Small intestine (tissue), 16 donors: ENCODE measurements at places on chromosomes 1 and 21. TPM values are rescaled to one million over a fixed set of nuclear protein-coding genes. Genes with fewer than 3 reads are reported as not detected.

DNA sequence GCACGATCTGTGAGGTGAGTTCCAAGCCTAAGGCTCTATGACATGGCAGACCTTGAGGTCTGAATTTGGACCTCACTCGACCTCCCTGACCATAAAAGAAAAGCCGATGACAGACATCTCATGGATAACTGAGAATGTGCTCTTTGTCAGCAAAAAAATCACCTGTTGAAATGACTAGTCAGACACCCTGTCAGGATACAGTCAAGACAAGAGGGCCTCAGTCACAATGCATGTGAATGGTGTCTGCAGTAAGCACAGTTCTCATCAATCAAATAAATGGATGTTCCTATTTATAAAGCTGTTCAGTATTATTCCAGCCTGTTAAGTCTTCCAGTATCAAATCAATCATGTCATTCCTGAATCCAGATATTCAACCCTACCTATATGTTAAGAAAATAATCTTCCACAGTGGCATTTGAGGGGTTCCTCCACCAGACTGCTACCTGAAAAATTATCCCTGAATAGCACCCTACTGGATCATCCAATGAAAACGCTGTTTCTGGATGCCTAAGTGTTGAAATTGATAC is 28.6 kb upstream of the EXO1 start:
- no peak overlapping the region for H3K4me3 ChIP-seq
- H3K27ac ChIP-seq, result no peak overlapping the region
- no peak for DNase-seq
- H3K27me3 ChIP-seq, result no peaks in the 10 kb centered on the region
- H3K36me3 ChIP-seq, result no peaks in the 10 kb centered on the region

GRCh38 chr1:35597870-35598269 is 24.8 kb downstream of the TFAP2E start:
- H3K27me3 ChIP-seq, result no peaks in the 10 kb centered on the region
- H3K27ac ChIP-seq, result no peak overlapping the region
- no peak overlapping the region for H3K4me3 ChIP-seq
- peaks cover 6% of the 10 kb centered on the region for H3K36me3 ChIP-seq
- H3K4me1 ChIP-seq, result no peaks in the 10 kb centered on the region

GRCh38 chr1:167987174-167987573 is 50.3 kb upstream of the MPC2 start:
- no peak overlapping the region for H3K4me3 ChIP-seq
- H3K36me3 ChIP-seq, result peaks cover 3% of the 10 kb centered on the region
- DNase-seq, result no peak
- H3K4me1 ChIP-seq, result no peaks in the 10 kb centered on the region
- H3K27me3 ChIP-seq, result no peaks in the 10 kb centered on the region

DNA sequence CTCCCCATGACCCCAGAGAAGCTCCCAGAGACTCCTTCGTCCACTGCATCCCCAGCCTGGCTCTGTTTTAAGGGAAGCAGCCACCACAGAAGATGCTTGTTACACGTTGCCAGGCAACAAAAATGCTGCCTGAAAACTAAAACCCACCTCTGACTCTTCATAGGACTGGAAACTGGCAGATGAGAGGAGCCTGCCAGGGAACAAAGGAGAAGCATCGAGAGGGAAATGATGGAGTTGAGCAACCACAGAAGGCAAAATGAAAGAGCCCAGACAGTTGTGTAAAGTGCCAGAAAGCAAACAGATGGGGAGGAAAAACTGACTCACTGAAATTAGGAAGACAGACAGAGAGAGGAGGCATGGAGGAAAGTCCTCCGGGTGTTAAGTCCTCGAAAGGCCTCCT is 118.4 kb downstream of the KCNN3 start:
- no peak for DNase-seq
- H3K27ac ChIP-seq, result no peak overlapping the region
- H3K27me3 ChIP-seq, result no peaks in the 10 kb centered on the region

DNA sequence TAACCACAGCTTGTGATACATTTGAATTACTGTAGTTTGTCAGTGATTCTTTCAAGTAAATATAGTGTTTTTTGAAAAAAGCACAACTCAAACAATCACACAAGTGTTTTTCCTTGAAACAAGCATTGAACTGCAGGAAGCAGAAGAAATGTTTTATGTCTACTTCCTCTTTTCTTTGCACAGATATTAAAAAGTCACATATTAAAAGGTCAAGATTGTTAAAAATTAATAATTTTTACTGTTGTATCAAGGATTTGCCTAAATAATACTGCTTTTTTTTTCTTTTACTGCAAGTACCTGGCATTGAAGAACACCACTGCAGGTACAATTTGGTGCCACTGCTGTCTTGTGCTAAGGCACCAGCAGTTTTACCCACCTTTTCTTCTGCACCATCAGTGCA is 214.2 kb upstream of the C1orf105 start:
- H3K36me3 ChIP-seq, result no peaks in the 10 kb centered on the region
- no peaks in the 10 kb centered on the region for H3K4me1 ChIP-seq
- H3K4me3 ChIP-seq, result no peak overlapping the region
- H3K27me3 ChIP-seq, result no peaks in the 10 kb centered on the region
- DNase-seq, result no peak

DNA sequence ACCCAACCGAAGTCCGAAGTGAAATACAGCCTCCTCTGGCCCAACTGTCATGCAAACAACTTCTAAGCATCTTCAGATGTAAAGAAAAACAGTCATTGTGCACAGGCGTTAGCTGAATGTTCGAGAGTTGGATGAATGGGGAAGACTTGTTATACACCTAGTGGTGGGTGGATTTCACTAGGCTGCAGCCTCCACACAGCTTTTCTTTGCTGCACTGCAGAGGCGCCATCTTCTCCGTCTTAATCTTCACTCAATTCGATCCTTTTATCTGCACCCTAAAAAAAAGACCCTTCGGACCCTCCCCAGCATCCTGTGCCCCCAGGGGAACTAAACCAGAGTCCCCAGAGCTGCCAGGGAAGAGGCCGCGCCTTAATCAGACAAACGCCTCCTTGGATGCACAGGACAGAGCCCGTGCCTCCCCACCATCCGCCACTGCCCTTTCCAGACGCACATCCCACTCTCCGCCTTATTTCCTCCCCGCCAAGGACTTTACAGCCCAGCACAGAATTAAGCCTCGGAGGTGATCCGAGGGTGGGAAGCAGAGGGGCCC is 1.4 kb downstream of the APP start:
- DNase-seq, result peak; percentile 63
- H3K4me1 ChIP-seq, result peaks cover 10% of the 10 kb centered on the region
- peak overlapping the region; percentile 75 for H3K4me3 ChIP-seq
- peaks cover 3% of the 10 kb centered on the region for H3K27me3 ChIP-seq

GRCh38 chr1:64516803-64517568 is 47.1 kb downstream of the CACHD1 start:
- DNase-seq, result no peak
- no peak overlapping the region for H3K4me3 ChIP-seq
- no peak overlapping the region for H3K27ac ChIP-seq
- H3K4me1 ChIP-seq, result peaks cover 5% of the 10 kb centered on the region
- no peaks in the 10 kb centered on the region for H3K36me3 ChIP-seq
- H3K27me3 ChIP-seq, result no peaks in the 10 kb centered on the region

DNA sequence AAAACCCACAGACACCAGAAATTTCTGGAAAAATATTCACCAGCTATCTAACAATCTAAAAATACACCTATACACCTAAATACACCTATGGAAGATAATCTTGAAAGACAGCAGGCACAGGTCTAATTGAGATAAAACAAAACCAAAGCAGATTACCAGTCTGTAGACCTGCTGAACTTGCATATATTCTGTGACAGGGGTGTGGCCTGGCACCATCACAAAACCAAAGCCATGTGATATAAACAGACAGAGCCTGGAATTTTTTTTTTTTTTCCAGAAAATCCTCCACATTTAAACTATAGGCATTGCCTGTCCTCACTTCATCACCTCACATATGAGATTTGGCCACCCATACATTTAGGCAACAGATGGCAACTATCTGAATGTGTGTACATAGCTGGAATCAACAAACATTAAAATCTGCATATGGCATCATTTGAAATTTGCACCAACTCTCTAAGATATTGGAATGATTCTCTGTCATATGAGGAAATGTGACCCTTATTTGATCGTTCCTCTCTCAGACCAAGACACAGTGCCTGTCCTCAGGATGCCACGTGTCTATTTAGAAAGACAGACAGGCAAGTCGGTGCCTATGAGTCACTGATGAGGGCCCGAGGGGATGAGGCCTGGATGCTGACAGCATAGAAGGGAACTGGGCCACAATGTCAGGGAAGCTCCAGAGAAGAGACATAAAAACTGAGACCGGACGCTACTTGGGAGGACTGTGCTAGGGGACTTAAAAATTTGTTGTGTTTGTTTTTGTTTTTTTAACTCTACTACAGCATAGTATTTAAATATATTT is 32.6 kb downstream of the NMNAT2 start:
- no peaks in the 10 kb centered on the region for H3K27me3 ChIP-seq
- H3K27ac ChIP-seq, result no peak overlapping the region
- no peak for DNase-seq
- H3K4me1 ChIP-seq, result no peaks in the 10 kb centered on the region
- H3K4me3 ChIP-seq, result no peak overlapping the region
- H3K36me3 ChIP-seq, result no peaks in the 10 kb centered on the region

DNA sequence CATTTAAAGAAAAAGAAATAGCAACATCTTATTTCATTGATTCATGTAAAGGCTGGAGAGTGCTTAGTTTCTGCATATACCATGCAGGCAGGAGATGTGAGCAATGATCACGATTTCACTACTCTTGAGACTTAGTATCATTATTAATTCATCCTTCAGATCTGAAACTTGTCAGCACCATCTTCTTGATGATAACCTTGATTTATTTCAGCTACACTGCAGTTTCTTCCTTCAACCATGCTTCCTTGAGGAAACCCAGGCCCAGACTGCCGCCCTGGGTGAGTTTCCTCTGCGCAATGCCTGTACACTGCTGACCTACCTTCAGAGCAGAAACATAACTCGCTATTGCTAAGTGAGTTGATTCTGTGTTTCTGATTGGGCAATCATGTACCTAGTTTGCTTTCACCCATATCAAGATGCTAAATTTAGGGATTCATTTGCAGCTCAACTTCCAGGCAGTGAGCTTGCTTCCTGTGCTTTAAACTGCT is 13.5 kb upstream of the BCL10 start:
- no peaks in the 10 kb centered on the region for H3K4me1 ChIP-seq
- H3K36me3 ChIP-seq, result no peaks in the 10 kb centered on the region
- H3K27me3 ChIP-seq, result no peaks in the 10 kb centered on the region
- H3K4me3 ChIP-seq, result no peak overlapping the region
- H3K27ac ChIP-seq, result no peak overlapping the region

- no peak overlapping the region for H3K27ac ChIP-seq
- no peak overlapping the region for H3K4me3 ChIP-seq
- DNase-seq, result no peak
Measured at GRCh38 chr1:216113181-216113580, 310.1 kb downstream of the USH2A start.

DNA sequence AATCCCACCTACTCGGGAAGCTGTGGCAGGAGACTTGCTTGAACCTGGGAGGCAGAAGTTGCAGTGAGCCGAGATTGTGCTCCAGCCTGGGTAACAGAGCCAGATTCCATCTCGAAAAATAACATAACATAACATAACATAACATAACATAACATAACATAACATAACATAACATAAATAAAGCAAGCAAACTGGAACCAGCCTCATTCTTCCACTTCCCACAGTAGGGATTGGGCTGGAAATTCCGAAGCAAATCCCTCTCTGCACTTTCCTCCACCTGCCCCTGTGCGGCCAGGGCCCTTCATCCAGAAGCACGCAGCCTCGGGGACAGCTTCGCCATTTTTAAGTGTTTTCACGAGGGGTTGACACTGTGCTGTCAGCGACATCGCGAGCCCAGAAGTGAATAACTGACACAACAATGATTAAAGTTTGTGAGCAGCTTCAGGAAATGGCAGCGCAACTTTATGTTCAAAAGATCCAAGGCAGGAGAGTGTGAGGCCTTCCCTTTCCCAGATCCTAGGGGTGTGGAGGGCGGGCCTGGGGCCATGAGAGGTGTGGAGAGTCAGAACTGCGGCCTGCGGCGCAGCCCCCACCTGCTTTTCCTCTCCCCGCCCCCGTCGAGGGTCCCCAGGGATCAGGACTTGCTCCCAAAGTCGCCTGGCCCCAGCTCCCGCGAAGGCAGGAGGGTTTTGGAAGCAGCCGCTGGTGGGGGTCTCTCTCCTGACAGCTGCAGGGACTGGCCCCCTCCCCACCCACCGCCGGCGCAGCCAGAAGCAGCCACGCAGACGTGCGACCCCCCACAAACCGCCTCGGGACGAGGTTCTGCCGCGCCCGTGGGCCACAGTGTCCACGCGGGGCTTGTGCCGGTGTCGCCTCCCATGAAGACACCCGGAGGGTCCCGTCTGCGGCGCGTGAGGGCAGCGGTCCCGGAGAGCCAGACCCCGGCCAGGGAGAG is 651 bp upstream of the GABRD start:
- H3K4me1 ChIP-seq, result peaks cover 3% of the 10 kb centered on the region
- no peaks in the 10 kb centered on the region for H3K36me3 ChIP-seq
- no peak for DNase-seq
- H3K27me3 ChIP-seq, result peaks cover 3% of the 10 kb centered on the region

Gene C1orf141
- polyA plus RNA-seq, result not detected

Gene USH2A
- polyA plus RNA-seq, result not detected

Gene CCDC185
- polyA plus RNA-seq, result not detected

Gene HCRTR1
- not detected for polyA plus RNA-seq

Gene IL20
- not detected for polyA plus RNA-seq
